ENCODE measurements at places on chromosomes 4 and X.
A peak's percentile ranks its signal among the peaks of the same experiment; 100 is the strongest.

DNA sequence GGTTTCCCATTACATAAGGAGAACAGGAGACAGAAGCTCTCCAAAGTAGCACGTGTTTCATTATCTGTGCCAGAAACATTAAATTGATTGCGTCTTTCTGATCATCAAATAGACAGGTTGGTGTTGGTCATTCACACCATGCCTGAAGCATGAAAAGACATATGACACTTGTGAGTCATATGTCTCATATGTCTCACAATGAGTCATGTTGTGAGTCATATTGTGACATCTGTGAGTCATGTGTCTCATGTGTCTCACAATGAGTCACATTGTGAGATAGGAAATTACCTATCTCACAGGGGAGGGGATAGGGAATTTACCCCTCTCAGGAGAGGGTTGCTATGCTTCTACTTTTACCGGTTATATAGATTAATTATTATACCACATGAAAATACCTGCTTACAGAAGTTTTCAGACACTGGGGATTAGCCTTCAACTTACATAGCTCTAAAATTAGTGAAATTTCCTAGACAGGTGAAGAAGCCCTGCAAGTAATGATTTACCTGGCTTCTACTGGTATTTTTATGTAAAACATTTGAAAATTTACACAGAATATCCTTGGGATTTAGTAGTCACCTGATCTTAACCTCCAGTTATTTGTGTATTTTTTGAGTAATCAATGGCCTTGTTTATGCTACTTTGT, 80.8 kb downstream of the NPFFR2 start:
- no peak for DNase-seq

DNA sequence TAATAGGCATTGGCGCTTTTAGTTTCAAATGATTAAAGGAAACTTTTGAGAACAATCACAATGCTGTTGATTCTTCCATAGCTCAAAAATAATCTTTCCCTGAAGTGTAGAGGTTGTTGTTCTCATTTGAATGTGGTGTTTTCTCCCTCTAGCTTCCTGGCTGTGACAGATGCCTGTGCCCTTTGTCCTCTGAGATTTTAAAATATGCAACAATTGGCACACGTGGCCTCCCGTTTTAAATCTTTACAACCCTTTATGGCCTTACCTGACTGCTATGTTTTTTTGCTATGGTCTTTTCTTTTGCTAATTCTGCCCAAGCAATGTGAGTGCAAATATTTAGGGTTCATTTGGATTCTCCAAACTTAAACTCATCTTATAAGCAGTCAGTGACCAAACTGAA, 22.9 kb upstream of the CASK start:
- no peak for DNase-seq

- no peak for DNase-seq
Observed at GRCh38 chr4:183746305-183747229, 87.5 kb downstream of the TRAPPC11 start.

DNA sequence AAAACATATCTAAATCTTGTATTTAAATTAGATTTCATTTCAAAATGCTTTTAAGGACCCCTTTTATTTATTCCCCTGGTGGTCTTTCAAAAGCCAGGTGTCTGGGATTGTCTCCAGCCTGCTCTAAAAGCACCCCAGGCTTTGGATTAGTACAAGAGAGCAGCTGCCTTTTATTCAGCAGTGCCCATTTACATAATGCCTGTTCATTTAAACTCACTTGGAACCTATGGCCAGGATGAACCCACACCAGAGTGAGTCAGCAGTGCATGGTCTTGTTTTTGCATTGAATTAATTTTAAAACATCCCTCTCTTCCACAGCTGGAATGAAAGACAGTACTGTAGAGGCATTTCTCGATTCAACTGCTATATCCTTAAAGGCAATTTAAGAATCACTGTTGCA, 64.1 kb upstream of the TENM3 start:
- no peak for DNase-seq

DNA sequence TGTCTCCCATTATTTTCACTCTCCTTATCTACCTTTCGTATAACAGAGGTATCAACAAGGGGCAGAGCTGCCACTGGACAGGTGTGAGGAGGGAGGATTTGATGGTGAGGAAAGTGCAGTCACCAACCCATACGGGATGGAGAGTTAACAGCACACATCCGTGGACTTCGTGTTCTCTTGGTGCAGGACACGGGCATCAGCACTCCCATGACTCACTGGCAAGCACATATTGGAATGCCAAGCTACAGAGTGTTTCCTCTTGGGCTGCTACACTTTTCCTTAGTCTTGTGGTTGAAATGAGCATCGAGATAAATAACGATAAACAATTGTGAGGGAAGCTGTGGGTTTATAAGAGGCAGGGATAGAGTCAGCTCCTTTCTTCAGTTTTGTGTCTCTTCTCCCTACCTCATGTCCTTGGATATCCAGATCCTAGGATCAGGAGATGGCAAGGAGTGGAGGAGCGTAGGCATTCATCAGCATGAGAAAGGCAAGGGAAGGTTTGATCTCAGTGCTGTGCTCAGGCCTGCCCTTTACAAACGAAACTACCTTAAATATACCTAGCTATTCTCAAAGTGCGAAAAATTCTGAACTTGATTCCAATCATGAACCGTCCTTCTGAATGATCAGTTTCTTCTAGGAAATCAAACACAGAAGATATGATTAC, 96.3 kb downstream of the ZNF827 start:
- DNase-seq = no peak

- peak; percentile 3 for DNase-seq
Observed at GRCh38 chrX:49308604-49309269, 5.3 kb downstream of the GAGE10 start.

DNA sequence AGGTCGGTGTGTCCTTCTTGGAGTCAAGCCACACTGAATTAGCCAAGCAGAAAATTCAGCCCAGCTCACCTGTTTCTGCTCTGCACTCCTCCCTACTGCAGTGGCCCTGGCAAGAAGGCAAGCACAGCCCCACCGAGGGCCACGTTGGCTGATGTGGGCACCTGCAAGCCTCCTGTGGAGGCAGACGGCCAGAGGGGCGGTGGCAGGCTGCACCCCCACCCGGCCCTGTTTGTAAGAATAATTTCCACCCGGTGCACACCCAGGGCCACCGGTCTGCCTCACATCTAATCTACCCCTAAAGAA, 18.8 kb downstream of the PPP2R2C start:
- no peak for DNase-seq

- DNase-seq = no peak
Observed at GRCh38 chr4:111960241-111960667, 185.0 kb upstream of the FAM241A start.
